ENCODE measurements at places on chromosomes 6 and 20.

DNA sequence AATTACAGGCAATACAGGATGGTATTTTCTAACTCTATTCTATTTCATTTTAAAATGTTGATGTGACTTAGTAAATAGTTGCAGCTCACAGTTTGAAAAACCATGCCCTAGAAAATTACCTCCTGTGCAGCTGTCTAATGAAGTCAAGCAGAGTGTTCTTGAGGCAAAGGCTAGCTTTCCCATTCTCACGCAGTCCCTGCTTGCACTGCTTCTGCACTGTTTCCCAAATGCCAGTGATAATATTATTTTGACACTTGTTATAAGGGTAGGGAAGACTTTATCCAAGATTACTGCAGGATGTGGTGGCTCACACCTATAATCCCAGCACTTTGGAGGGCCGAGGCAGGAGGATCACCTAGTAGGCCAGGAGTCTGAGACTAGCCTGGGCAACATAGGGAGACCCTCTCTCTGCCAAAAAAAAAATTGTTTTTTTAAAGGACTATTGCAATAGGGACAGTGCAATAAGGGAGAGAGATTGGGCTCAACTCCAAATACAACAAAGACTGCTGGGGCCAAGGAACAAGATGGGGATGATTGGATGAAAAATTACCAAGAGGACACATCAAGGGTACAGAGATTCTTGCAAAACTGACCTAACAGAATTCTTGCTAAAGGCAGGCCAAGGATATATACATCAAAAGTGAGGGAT lies 196.1 kb downstream of the LY86 start:
- DNase-seq, result no peak

GRCh38 chr6:56752009-56752408 lies 109.3 kb upstream of the DST start:
- no peak for DNase-seq

DNA sequence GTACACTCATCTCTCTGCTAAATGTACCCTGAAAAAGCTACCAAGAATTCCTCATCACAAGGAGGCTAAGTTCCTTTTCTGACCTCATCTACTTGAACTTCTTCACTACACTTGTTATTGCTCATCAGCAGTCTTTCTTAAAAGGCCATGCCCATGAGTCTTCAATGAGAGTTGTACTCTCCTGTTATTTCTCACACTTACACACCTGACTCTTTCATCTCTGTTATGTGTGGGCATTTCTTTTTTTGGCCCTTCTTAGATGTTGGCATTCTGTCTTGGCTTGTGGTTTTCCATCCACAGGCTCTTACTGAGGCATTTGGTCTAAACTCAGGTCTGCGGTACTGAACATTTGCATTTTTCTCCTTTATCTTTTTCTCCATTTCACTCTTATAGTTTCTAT lies 10.7 kb upstream of the SLC17A1 start:
- DNase-seq, result no peak

DNA sequence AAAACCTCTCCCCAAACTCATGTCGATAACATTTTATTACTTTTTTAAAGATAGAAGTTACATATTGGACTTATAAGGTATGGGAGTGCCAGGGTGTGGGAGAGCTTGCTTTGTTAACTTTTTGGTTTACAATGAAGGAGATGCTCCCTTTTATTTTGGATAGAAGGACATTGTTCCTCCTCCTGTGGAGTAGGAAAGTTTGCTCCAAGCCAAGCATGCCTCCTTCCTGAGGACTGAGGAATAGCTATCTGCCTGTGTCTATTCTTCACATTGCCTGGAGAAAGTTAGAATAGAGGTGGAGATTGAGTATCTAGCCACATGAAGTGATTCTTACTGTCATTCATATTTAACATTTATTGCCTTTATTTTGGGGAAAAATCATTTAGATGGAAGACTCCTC lies 71.9 kb downstream of the EYA4 start:
- no peak for DNase-seq

DNA sequence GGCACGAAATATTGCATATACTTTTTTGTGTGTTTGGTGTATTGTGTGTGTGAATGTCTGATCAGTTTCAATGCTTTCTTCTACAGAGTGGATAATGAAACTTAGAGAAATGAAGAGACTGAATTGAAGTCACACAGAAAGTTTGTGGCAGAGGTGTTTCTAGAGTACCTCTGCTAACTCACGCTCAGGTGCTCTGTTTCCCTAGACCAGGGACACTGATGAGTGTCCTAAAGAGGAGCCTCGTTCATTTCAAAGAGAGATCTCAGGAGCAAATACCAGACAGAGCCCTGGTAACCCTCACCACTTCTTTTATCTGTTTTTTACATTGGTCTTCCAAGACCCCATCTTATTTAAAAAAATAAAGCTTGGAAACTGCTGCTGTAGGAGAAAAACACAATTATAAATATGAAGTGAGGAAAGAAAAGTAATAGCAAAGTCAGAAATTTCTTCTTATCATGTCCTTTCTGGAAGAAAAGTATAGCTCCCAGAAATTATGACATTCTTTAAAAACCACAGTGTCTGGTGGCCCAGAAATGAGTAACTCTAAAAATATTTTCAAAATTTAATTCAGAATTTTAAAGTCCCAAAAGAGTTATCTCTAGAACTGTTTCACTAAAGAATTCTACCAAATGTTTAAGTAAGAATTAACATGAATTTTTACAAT lies 720.6 kb downstream of the RFPL4B start:
- DNase-seq, result no peak

- no peak for DNase-seq
Observed at GRCh38 chr20:10475225-10475624, 40.1 kb downstream of the SLX4IP start.

- DNase-seq, result no peak
Observed at GRCh38 chr6:71444222-71444621, 155.6 kb downstream of the OGFRL1 start.

DNA sequence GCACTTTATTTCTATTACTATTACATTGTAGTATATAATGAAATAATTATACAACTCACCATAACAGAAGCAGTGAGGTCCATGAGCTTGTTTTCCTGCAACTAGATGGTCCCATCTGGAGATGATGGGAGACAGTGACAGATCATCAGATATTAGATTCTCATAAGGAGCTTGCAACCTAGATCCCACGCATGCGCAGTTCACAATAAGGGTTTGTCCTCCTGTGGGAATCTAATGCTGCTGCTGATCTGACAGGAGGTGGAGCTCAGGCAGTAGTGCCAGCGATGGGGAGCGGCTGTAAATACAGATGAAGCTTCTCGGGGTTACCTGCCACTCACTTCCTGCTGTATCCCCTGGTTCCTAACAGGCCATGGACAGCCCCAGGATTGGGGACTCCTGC lies 139.5 kb upstream of the TCF21 start:
- no peak for DNase-seq

- DNase-seq, result no peak
Observed at GRCh38 chr6:139628270-139628669, 253.8 kb upstream of the CITED2 start.

- DNase-seq, result no peak
Observed at GRCh38 chr20:35368666-35369423, 42.9 kb downstream of the UQCC1 start.

DNA sequence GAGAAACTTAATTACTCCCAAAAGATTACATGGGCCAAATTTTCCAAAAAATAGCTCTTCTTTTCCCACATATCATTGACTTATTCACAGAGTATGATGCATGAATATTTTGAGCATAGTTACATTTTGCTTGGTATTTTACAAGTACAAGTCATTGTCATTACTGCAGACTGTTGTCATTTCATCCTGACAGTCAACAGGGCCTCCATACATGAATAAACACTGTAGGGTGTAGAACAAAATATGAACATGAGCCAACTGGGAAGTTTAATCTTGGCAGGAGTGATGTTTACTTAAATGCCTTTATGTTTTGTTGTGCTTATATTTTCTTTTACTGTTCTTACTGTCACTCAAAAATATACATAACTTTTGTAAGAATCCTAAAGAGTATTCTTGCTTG lies 340.7 kb downstream of the ADGRB3 start:
- DNase-seq, result no peak

- no peak for DNase-seq
Observed at GRCh38 chr6:166707045-166707444, 80.0 kb upstream of the RPS6KA2 start.

DNA sequence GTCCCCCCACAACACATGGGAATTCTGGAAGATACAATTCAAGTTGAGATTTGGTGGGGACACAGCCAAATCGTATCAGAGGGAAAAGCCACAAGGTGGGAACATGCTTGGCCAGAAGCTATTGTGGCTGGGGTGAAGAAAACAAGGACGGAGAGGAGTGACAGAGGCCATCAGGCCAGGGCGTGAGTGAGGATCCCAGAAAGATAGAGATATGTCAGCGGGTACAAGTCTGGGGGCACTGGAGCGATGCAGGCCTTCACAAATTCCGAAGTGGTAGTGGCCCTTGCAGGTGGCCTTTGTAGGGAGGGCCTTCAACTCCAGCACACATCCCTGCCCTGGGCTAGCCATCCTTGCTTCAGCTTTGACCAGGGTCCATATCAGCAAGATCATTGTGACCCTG lies 159.1 kb downstream of the BCAS1 start:
- no peak for DNase-seq

DNA sequence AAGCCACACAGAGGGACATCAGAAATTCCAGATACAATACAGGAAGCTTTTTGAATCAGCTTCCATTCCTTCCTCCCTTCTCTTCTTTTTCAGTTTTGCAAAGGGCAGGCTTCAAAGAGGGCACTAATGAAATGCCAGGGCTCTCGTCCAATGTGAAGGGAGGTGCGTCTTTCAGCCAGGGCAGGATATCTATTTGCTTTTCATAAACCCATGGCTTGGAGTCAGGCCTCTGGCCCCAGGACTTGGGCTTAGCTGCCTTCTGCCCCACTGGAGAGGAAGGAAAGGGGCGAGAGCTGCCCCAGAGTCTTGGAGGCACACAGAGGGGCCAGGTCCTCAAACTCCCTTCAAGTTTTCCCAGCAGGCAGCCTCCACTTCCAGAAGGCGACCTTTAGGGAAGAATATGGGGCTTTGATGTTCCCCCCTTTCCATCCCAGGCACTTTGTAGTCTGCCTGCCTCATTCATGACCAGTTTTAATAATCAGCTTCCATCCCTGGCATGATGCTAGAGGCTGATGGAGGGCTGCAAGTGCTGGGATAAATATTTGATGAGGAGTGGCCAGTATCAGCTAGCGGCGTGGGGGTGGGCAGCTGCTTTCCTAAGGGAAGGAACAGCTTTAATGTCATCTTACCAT lies 234.8 kb downstream of the NRN1 start:
- no peak for DNase-seq

DNA sequence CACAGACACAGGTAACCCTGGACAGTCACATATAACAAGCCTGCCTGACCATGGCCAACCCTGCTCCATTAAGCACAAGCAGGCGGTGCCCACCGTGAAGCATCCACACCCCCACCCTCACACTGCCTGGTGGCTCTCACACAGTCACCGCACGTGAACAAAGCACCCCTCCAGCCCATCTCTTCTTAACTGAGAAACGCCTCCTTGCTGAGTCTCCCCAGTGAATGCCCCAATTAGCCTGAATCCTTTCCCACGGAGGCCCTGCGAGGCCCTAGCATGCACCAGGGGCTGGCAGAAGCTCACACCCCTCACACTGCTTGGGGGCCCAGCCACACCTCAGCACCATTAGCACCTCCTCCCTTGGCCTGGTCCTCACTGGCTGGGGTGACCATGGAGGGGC lies 72.3 kb downstream of the GRM4 start:
- no peak for DNase-seq

DNA sequence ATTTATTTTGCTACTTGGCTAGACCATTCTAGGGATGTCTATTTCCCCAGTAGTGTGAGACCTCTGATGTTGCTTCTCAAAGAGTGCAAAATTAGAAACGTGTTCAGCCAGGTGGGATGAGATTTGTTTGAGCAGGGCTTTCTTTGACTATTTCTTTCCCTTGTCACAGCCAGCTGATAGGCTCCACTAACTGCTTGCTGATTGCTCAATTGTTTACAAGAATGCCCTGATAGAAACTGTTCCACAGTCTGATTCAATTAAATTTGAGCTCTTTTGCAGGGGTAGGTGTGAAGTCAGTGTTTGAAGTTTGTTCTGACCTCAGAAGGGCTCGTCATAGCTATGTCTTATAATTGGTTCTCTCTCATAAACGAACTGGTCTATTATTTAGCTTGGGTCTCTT lies 220.5 kb downstream of the FNDC1 start:
- DNase-seq, result no peak

DNA sequence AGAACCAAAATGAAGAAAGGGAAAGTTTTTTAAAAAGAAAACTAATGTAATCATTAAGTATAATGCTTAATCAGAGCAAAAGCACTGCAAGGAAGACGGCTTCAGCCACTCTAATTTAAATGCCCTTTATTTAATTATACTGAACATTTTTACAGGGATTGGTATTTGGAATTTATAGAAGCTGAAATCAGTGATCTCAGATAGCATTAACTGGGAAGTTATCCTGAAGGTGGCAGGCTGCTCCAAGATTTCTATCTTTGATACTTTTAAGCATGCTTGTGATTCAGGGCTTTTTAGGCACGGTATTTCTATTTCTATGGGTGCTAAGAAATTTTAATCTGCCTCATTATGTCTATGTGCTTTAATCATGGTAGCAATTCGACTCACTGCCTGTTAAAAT lies 1.3 kb upstream of the NDUFAF4 start:
- DNase-seq, result no peak

DNA sequence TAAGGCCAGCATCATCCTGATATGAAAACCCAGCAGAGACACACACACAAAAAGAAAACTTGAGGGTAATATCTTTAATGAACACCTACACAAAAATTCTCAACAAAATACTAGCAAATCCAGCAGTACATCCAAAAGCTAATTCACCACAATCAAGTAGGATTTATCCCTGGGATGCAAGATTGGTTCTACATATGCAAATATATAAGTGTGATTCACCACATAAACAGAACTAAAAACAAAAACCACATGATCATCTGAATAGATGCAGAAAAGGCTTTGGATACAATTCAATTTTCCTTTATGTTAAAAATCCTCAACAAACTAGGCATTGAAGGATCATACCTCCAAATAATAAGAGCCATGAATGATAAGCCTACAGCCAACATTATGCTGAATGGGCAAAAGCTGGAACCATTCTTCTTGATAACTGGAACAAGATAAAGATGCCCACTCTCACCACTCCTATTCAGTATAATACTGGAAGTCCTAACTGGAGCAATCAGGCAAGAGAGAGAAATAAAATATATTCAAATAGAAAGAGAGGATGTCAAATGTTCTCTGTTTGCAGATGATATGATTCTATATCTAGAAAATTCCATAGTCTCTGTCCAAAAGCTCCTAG lies 33.9 kb upstream of the CLVS2 start:
- no peak for DNase-seq

- DNase-seq, result no peak
Observed at GRCh38 chr20:12171923-12172524, 254.3 kb downstream of the BTBD3 start.

DNA sequence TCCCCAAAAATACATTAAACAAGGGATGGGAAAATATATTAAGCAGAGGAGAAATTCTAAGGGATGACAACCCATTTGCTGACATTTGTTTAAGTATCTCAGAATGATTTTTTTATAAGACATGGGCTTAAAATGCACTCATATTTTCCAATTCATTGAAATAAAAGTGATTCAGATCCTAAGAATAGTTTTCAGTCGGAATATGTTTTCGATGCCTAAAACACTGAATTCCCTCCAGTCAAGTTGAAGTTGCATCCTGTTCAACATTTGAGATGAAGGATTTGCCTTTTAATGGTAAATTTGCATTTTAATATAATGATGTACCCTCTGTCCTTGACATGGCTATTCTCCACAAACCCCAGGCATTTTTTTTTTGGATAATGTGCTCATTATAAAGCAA lies 79.3 kb downstream of the PTCHD4 start:
- DNase-seq, result no peak
